NCI-H446 (cell line): ENCODE measurements at places on chromosomes 2 and 18.

GRCh38 chr2:88658881-88659537, 31.7 kb upstream of the EIF2AK3 start:
- DNase-seq, result no peak

DNA sequence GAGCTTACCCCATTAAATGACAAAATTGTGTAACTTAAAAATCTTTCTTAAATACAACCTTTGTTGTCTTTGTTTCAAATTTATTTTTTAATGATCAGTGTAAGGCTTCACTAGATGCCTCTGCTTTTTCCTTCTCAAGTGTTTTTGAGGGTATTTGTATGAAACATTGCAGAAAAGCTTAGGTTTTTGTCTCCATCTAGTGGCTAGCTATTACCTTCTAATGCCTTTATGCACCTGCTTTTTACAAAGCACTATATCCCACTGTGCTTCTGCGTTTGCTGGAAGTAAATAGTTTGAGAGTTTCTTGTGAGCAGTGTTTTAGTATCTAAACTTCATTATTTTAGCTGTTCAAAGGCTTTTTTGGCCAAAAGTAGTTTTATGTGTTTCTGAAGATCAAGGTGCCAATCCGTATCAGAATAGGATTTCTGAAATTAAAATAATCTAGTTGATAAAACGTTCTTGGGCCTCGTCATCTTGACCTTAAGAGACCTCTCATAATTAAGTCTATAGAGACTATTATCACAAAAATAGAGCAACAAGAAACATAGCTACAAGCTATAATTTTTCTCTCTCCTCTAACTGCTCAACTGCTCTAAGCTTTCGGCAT, 47.0 kb downstream of the IWS1 start:
- peak; percentile 5 for DNase-seq

DNA sequence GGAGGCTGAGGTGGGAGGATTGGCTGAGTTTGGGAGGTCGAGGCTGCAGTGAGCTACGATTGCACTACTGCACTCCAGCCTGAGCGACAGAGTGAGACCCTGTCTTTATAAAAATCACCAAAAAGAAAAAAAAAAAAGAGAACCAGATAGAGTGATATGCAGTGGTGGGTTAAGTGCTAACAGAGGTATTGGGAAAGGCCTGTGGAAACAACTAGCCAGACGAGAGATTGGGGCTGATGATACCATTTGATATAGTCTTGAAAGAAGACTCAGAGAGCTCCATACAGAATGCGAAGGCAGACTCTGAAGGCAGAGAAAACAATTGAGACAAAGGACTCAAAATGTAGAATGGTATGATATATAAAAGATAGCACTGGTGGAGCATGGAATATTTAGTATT, 134.1 kb downstream of the CDC42EP3 start:
- no peak for DNase-seq

- DNase-seq, result no peak
Measured at GRCh38 chr18:68769461-68769860, 28.4 kb upstream of the CCDC102B start.

DNA sequence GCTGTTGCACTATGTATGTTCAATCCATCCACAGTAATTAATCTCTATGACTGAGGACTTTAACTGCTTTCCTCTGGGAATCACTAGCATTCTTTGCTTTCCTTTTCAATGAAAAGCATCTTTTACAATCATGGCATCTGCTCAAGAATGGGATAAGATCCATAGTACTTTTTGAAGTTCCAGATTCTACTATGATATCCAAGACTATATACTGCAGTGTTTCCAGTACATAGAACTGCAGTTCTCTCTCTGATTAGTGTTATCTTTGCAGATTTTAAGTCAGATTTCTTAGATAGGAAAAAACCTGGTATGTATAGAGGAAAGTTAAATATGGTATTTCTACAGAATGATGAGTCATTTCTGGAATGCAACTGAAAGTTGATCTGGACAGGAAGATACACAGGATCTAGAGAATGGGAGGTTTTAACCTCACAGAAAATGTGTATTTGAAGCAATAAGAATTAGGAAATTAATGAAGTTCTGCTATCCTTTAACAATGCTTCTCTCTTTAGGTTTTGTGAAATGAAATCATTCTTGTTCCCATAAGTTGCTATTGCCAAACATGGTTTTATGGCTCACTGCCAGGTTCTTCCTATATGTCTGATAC, 670.7 kb downstream of the ERBB4 start:
- DNase-seq, result peak; percentile 41

- no peak for DNase-seq
Measured at GRCh38 chr2:148885209-148885608, 10.2 kb downstream of the KIF5C start.

- no peak for DNase-seq
Measured at GRCh38 chr18:22349966-22350365, 67.7 kb downstream of the CTAGE1 start.

DNA sequence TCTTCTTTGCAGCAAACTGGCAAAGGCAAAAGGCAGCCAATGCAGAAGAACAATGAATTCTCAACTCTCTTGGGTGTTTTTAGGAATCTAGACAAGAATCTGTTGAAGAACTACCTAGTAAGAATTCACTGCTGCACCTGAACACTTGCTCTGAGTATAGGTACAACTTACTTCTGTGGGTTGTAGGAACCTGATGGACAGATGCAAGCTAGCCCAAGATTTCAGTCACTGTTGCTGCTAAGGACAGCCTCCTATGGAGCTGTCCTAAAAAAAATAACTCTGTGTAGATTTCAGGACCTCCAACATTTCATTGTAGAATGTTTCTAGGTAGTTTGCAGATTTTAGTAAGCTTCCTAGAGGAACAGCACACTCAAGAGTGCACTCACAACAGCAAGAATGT, 363.5 kb downstream of the CBLN2 start:
- no peak for DNase-seq
